ENCODE measurements at places on chromosomes 11 and 22.

DNA sequence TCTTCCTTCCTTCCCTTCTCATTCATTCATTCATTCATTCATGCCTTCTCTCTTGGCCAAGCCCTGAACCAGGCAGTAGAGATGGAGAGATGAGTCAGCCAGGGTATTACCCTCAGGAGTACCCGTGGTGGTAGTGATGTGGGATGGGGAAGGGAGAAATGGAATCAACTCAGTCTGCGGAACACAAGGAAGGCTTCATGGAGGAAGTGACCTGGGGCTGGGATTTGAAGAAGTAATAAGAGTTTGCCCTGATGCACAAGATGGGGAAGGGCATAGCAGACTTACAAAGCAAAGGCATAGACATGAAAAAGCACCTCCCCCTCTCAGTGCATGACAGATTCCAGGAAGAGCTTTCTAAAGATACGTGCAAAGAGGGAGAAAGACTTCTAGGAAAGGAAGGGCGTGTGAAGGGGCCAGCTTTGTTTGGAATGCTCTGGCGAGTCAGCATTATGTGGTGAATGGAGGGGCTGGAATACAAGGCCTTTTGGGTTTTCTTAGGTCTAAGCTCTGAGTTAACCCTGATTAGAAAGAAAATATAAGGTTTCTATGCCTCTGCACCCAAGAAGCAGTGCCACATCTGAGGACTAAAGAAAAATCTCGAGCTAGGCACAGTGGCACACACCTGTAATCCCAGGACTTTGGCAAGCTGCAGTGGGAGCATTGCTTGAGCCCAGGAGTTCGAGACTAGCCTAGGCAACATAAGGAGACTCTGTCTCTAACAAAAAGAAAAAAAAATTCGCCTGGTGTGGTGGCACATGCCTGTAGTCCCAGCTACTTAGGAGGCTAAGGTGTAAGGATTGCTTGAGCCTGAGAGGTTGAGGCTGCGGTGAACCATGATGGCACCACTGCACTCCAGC, 36.4 kb upstream of the ACER3 start:
- DNase-seq: no peak

DNA sequence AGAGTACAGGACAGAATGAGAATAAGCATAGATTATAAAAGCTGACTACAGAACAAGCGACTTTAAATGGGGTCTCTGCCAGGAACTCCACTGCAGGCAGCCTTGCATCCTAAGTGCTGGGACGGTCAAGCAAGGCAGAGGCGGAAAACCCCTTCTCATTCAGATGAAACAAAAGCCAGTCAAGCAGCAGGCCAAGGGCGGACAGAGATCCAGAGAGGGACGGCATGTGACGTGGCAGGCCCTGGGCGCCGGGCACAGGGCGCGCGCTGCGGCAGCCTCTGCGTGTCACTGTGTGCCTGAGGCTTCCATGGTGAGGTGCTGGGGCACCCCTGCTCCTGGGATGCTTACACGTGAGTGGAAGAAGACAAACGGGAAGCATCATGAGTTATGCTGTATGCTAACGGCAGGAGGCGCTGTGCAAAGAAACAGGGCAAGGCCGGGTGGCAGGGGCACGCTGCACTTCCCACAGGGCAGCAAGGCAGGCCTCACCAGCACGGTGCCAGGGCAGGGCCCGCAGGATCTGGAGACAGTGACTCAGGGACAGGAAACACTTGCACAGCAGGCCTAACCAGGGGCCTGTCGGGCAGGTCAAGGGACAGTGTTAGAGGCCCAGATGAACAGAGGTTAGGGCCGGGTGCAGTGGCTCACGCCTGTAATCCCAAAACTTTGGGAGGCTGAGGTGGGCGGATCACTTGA, 6.2 kb downstream of the TOLLIP start:
- DNase-seq: no peak

GRCh38 chr11:130839981-130840666, 76.2 kb downstream of the SNX19 start:
- no peak for DNase-seq

- no peak for DNase-seq
Observed at GRCh38 chr11:35859301-35859700, 84.6 kb upstream of the LDLRAD3 start.

GRCh38 chr11:119012629-119013170, 5.4 kb downstream of the RPS25 start:
- DNase-seq: no peak

DNA sequence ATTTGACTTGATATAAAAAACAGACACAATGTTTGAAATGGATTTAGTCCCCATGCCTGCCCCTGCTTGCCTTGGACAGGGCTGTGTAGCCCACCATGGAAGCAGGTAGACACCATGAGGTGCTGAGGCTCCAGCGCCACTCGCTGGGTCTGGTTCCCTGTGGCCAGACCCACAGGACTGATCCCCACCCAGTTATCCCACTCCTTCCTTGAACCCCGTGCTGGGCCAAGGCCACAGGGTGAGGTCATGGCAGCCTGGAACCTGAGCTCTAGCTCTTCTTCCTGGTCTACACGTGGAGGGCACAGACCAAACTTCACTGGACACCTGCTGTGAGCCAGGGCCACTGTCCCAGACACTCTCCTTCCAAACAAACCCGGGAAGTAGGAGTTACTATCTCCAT, 42.5 kb downstream of the GAB4 start:
- peak; percentile 38 for DNase-seq

GRCh38 chr11:130344841-130345240, 30.1 kb upstream of the ZBTB44 start:
- no peak for DNase-seq

DNA sequence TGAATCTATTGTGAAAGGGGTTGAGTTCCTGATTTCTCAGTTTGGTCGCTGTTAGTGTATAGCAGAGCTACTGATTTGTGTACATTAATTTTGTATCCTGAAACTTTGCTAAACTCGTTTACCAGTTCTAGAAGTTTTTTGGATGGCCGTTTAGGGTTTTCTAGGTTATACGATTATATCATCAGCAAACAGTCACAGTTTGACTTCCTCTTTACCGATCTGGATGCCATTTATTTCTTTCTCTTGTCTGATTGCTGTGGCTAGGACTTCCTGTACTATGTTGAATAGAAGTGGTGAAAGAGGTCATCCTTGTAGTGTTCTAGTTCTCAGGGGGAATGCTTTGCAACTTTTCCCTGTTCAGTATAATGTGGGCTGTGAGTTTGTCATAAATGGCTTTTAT, 24.6 kb upstream of the OOSP4B start:
- no peak for DNase-seq

DNA sequence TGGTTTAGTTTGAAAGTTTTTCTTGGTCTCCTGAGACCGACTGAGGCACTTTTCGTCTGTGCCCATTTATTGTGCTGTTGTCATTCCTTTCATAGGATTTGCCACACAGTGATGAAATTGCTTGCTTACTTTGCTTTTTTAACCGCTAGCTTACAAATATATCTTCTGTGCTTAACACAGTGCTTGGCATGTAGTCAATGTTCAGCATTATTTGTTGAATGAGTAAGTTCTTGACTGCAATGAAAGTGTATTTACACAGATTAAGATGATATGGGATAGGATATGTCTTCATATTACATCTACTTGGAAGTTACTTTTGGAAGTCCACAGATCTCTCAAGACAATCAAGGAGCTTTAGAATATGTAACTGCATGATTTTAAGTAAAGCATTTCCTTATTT, 91.2 kb downstream of the GRIA4 start:
- DNase-seq: no peak

DNA sequence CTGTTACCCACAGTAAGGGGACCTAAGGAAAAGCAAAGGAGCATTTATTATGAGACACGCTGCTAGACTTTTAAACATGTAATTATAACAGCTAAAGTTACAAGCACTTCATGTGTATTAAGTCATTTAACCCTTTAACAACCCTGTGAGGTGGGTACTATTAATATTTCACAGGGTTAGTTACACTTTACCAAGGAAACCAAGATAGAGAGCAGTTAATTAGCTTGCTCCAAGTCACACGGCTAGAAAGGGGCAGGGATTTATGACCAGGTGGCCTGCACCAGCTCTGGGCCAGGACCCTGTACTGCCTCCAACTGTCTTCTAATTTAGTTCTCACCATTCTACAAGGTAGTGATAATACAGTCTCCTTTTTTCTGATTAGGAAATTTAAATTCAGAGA, 74.9 kb downstream of the RPL27A start:
- no peak for DNase-seq

DNA sequence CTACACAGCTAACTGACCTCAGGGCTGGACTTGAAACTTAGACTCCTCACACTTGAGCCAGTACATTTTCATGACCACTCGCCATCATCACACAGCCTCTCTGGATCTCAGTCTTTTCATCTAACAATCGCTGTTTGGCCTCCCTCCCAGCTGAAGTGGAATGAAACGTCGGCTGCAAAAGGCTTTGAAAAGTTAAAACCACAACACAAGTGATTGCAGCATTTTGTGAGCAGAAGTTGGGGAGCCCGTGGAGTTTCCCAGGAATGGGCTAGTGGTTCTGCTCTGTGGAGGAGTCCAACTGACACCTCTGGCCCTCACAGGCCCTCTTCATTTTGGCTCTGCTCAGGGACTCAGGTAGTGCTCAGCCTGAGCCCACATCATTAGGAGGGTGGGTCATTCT, 35.9 kb upstream of the TRIM29 start:
- no peak for DNase-seq

GRCh38 chr11:129458756-129459535, 83.3 kb downstream of the BARX2 start:
- DNase-seq: no peak

- no peak for DNase-seq
Observed at GRCh38 chr11:68117853-68118470, 3.2 kb downstream of the CHKA start.

- DNase-seq: no peak
Observed at GRCh38 chr11:75651218-75651617, 17.6 kb downstream of the MAP6 start.

- DNase-seq: no peak
Observed at GRCh38 chr11:106828976-106829375, 189.3 kb downstream of the GUCY1A2 start.

GRCh38 chr11:2041963-2042362, 44.3 kb upstream of the H19 start:
- no peak for DNase-seq

GRCh38 chr11:79834015-79834414, 393.2 kb upstream of the TENM4 start:
- no peak for DNase-seq

- no peak for DNase-seq
Observed at GRCh38 chr11:131977854-131978253, 607.4 kb downstream of the NTM start.

DNA sequence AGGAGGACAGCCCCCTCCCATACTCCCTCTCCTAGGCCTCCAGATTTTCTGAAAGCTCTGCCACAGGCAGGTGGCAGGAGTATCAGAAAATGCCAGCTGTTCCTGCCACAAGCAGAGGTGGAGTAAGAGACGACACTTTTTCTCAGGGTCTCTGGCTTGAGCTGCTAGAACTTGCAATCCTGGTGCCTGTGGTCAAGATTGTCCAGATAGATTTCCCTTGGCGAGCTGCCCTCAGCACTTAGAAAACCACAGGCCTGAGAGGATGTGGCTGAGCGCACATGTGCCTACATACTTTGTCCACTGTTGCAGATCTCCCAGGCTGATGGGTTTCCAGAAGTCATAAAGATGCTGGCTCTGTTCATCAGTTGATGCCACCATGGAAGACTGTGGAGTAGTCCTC, 65.7 kb upstream of the NAV2 start:
- no peak for DNase-seq

DNA sequence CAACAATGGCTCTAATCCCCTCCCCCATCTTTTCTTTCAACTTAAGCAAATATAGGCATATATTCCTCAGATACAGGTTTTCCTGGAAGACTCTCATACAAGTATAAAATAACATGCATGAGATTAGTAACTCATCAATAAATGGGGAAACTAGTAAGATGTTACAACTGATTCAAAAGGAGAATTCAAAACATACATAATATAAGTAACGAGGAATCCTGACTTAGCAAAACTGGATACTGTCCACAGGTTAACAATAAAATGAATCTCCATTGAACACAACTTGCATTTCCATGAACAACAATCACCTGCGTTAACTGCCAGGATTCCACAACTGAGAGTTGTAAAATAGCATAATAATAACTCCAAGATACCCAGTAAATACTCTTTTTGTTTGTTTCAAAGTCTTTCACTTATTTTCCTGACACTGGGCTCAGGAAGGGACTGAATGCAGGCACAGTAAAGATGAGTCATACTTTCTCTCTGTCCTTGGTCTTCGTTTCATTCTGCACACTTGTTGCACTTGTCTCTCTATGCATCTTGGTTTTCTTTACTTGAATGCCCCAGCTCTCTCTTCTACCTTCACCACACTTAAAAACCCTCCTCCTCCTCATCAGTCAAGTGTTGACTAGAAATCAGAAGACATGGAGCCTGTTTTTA, 8.1 kb downstream of the APIP start:
- no peak for DNase-seq

- DNase-seq: peak; percentile 50
Observed at GRCh38 chr11:13448876-13449275, 14.1 kb downstream of the BTBD10 start.

DNA sequence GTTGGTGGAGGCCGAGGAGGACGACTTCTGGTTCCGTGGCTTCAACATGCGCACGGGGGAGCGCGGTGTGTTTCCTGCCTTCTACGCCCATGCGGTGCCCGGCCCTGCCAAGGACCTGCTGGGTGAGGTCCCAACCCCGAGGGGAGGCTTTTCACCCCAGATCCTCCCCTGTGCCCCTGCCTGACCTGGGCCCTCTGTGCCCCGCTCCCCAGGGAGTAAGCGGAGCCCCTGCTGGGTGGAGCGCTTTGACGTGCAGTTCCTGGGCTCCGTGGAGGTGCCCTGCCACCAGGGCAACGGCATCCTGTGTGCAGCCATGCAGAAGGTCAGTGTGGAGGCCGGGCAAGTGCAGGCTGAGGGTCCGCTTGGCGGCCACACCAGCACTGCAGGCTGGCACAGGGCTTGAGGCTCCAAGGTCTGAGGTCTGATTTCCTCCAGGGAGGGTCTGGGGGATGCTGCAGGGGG, 5.1 kb downstream of the MAPK8IP2 start:
- peak; percentile 51 for DNase-seq

DNA sequence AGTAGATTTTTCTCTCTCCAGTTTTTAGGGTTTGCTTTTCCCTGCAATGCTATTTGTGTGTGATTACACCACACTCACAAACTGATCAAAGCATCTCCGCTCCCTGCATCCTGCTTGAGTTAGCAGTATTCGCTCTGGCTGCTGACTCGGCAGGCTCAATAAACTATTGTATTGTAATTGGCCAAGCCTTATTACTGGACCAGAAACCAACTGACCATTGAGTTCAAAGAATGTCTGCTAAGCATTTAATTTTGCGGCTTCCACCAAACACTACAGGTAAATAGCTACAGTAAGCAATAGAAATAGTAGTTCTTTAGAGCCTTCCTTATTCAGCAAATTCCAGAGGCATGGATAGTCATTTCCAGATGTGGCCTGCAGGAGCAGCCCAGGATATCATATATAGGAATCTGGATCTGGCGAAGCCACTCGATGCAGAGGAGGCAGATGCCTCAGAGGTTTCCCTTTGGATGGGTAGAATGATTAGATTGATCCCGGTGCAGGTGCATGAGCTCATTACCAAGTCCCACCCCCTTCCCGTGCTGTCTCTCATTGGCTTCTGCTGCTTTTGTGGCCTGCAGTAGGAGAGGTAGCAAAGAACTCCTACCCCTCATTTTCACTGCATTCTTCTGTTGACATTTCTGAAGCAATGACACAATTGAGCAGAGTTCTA, 77.3 kb downstream of the COMMD9 start:
- no peak for DNase-seq

GRCh38 chr11:79794057-79794456, 353.2 kb upstream of the TENM4 start:
- no peak for DNase-seq

Data from aorta (tissue), 5 donors.